ENCODE measurements at places on chromosomes 5 and 9. TPM values are rescaled to one million over a fixed set of nuclear protein-coding genes. Genes with fewer than 3 reads are reported as not detected.
A peak's percentile ranks its signal among the peaks of the same experiment; 100 is the strongest.

Gene FCN2
- not detected for total RNA-seq

Gene PCDHB12
- total RNA-seq: 14.4 TPM

GRCh38 chr9:2628919-2629318 is 7.3 kb downstream of the VLDLR start:
- H3K4me3 ChIP-seq: no peak overlapping the region
- H3K36me3 ChIP-seq: peaks cover 3% of the 10 kb centered on the region
- peaks cover 3% of the 10 kb centered on the region for H3K27me3 ChIP-seq

Gene OBP2B
- total RNA-seq: not detected

Gene ANKRD31
- 0.42 TPM for total RNA-seq

- H3K27ac ChIP-seq: no peak overlapping the region
- peaks cover 5% of the 10 kb centered on the region for H3K36me3 ChIP-seq
- DNase-seq: no peak
These were observed 9.2 kb downstream of the TAF11L12 start for GRCh38 chr5:17619354-17619753.

GRCh38 chr5:133861161-133861737 is 107.2 kb downstream of the C5orf15 start:
- peaks cover 16% of the 10 kb centered on the region for H3K36me3 ChIP-seq
- H3K4me3 ChIP-seq: no peak overlapping the region
- no peak overlapping the region for H3K27ac ChIP-seq
- peaks cover 18% of the 10 kb centered on the region for H3K4me1 ChIP-seq
- H3K27me3 ChIP-seq: peaks cover 4% of the 10 kb centered on the region

- DNase-seq: no peak
- no peak overlapping the region for H3K4me3 ChIP-seq
- no peaks in the 10 kb centered on the region for H3K4me1 ChIP-seq
These were observed 98.5 kb downstream of the NR3C1 start for GRCh38 chr5:143304836-143305475.

DNA sequence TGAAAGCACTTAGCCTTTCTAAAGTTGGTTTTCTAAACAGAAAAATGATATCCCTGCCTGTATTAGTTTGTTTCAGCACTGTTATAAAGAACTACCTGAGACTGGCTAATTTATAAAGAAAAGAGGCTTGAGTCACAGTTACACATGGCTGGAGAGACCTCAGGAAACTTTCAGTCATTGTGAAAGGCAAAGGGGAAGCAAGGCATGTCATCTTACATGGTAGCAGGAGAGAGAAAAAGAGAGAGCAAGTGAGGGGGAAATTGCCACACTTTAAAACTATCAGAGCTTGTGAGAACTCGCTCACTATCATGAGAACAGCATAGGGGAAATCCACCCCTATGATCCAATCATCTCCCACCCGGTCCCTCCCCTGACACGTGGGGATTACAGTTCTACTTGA is 64.9 kb downstream of the FAM170A start:
- H3K4me1 ChIP-seq: no peaks in the 10 kb centered on the region
- H3K4me3 ChIP-seq: no peak overlapping the region
- no peak for DNase-seq
- H3K36me3 ChIP-seq: peaks cover 4% of the 10 kb centered on the region
- no peak overlapping the region for H3K27ac ChIP-seq

- DNase-seq: no peak
- H3K4me3 ChIP-seq: no peak overlapping the region
- peaks cover 7% of the 10 kb centered on the region for H3K36me3 ChIP-seq
- no peak overlapping the region for H3K27ac ChIP-seq
These were observed 81.4 kb upstream of the COL5A1 start for GRCh38 chr9:134560206-134560605.

DNA sequence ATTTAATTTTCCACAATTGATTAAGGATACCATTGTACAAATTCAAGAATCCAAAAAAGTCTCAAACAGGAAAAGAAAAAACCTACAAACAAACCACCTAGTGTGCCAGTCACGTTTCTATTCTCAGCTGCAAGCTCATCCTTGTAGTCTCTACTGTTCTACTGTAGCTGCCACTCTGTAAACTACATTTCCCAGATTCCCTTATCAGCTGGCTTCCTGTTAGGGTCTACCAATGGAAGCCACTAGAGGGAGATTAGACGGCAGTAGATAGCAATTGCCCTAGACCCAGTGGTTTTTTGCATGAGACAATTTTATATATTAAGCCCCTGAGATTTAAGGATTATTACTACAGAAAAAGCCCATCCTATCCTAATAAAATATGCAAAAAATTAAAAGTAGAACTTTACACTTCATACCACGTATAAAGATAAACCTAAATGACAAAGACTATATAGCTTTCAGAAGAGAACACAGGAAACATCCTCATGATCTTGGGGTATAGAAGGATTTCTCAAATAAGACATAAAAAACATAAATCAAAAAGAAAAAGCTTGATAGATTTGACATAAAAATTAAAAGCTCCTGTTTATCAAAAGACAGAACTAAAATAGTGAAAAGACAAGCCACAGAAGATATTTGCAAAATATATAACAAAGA is 37.4 kb downstream of the P4HA2 start:
- no peaks in the 10 kb centered on the region for H3K4me1 ChIP-seq
- no peak overlapping the region for H3K4me3 ChIP-seq
- H3K36me3 ChIP-seq: no peaks in the 10 kb centered on the region
- no peak overlapping the region for H3K27ac ChIP-seq

GRCh38 chr9:121301881-121302286 is 33.9 kb downstream of the GSN start:
- H3K4me1 ChIP-seq: peaks cover 4% of the 10 kb centered on the region
- DNase-seq: no peak
- H3K4me3 ChIP-seq: no peak overlapping the region
- H3K36me3 ChIP-seq: no peaks in the 10 kb centered on the region

DNA sequence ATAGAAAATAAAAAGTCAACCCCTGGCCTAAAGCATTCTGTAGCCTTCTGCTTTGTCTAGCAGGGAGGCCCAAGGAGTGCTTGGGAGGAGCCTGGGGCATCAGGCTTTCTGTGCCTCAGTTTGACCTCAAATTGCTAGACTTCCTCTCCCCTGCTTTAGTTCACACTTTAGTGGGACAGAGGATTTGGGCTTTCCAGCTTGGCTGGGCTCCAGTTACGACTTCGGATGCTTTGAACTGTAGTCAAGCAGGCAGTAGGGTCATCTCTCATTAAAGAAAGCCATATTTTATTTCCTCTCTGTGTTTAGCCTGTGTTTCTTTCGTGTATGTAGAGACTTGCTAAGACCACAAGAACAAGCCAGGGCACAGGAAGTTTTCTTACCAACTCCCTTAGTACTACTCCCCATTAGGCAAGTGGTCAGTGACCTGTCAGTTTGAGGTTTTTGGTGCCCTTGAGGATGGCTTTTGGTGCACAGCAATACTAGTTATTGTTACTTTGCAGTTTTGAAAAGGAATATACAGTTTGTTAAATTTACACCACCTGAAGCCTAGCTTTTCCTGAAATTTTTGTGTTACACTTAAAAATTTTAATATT is 334.7 kb downstream of the NDUFS4 start:
- peaks cover 9% of the 10 kb centered on the region for H3K4me1 ChIP-seq
- H3K27me3 ChIP-seq: peaks cover 2% of the 10 kb centered on the region
- H3K4me3 ChIP-seq: no peak overlapping the region
- H3K27ac ChIP-seq: no peak overlapping the region
- no peak for DNase-seq

Gene GEMIN5
- 13.9 TPM for total RNA-seq

Gene LRRC19
- total RNA-seq: not detected

Gene CCDC171
- total RNA-seq: 3.2 TPM

- no peak overlapping the region for H3K4me3 ChIP-seq
- no peaks in the 10 kb centered on the region for H3K36me3 ChIP-seq
- H3K27ac ChIP-seq: no peak overlapping the region
- no peaks in the 10 kb centered on the region for H3K4me1 ChIP-seq
- no peak for DNase-seq
These were observed 109.8 kb upstream of the ZNF462 start for GRCh38 chr9:106753155-106753671.

DNA sequence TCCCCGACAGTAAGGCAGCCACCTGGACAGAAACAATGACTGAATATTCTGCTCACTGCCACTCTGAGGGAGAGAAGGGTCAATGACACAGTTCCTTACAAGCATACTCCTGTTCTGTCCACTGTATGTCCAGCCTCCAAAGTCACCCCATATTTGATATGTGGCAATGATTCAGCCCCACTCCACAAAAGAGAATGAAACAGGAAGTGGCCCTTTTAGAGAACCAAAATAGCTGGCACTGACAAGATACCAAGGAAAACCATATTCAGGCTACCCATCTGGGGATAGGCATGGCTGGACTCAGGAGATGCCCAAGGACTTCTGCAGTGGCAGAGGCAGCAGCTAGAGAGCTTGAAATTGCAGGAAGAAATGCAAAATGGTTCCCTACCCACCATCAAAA is 12.8 kb upstream of the GFRA3 start:
- H3K4me3 ChIP-seq: no peak overlapping the region
- no peaks in the 10 kb centered on the region for H3K36me3 ChIP-seq
- DNase-seq: no peak
- no peaks in the 10 kb centered on the region for H3K4me1 ChIP-seq

Gene CARD9
- total RNA-seq: 4.1 TPM

Gene SAXO1
- total RNA-seq: 0.37 TPM

GRCh38 chr5:5486122-5486521 is 63.6 kb downstream of the ICE1 start:
- H3K4me1 ChIP-seq: peaks cover 9% of the 10 kb centered on the region
- H3K27me3 ChIP-seq: no peaks in the 10 kb centered on the region
- no peak overlapping the region for H3K4me3 ChIP-seq
- H3K36me3 ChIP-seq: no peaks in the 10 kb centered on the region

DNA sequence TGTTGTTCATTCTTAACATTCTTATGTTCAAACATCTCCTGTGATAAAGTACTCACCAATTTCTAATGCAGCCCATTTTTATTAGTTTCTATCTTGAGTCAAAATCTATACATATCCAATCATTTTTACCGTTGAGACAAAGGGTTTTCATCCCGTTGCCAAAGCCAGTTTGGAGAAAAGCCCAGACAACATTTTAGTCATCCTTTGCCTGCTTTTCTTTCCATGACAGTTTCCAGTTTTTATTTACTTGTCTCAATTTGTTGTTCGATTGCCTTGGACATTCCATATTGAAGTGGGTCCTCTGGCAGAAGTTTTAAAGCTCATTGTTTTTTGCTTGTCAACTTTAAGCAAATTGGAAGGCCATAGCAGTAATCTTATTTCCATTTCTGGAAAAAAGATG is 123.9 kb downstream of the RAB3C start:
- peaks cover 1% of the 10 kb centered on the region for H3K36me3 ChIP-seq
- H3K4me1 ChIP-seq: no peaks in the 10 kb centered on the region
- no peak for DNase-seq
- H3K27me3 ChIP-seq: no peaks in the 10 kb centered on the region
- H3K27ac ChIP-seq: no peak overlapping the region

DNA sequence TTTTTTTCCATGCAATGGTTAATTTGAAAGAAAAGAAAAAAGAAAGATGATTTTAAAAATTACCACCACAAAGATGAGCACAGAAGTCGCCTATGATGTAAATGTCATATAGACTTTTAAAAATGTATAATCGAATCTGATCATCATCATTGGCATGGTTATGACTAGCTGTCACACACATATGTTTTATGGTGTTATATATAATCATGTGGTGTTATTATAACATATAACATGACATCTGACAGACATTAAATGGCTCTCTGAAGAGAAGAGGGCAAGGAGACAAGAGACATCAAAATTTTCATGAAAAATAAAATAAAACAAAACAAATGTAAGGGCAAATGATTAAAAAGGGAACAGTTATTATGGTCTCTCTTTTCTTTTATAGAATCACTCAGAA is 217.5 kb downstream of the TMEM161B start:
- peak overlapping the region; percentile 46 for H3K4me3 ChIP-seq
- DNase-seq: no peak

DNA sequence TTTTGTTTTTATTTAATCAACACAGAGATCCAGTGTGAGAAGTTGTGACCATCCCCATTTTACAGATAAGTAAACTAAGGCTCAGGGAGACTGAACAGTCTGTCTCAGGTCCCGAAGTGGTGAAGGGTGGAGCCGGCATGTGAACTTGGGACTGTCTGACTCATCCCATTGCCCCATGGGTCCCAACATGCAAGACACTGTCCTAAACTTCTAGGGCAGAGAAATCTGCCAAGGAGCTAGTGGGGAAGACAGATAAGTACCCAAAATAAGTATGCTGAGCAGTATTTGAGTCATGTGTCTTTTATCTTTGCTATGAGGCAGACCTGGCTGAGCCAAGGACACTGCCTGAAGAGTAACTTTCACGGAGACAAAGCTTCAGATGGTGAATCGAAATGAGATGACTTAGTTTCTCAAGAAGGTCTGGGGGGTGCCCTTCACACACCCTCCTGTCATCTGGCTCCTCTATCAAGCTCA is 64.3 kb upstream of the SLC25A51 start:
- no peaks in the 10 kb centered on the region for H3K36me3 ChIP-seq
- H3K27ac ChIP-seq: no peak overlapping the region
- H3K4me3 ChIP-seq: no peak overlapping the region
- peaks cover 7% of the 10 kb centered on the region for H3K4me1 ChIP-seq

GRCh38 chr9:108534741-108535140 is 321.0 kb downstream of the ACTL7B start:
- no peak overlapping the region for H3K27ac ChIP-seq
- H3K4me1 ChIP-seq: no peaks in the 10 kb centered on the region
- no peaks in the 10 kb centered on the region for H3K36me3 ChIP-seq
- no peak for DNase-seq

Gene FAM169A
- total RNA-seq: 9.5 TPM

Gene CTNND2
- 134 TPM for total RNA-seq

- peaks cover 5% of the 10 kb centered on the region for H3K27me3 ChIP-seq
- H3K36me3 ChIP-seq: no peaks in the 10 kb centered on the region
- DNase-seq: no peak
- H3K27ac ChIP-seq: peak overlapping the region; percentile 49
- H3K4me3 ChIP-seq: peak overlapping the region; percentile 12
These were observed 46.2 kb upstream of the FSD1L start for GRCh38 chr9:105401651-105402050.

GRCh38 chr5:39119404-39120051 is 45.3 kb upstream of the RICTOR start:
- no peak overlapping the region for H3K27ac ChIP-seq
- H3K4me3 ChIP-seq: no peak overlapping the region
- no peaks in the 10 kb centered on the region for H3K36me3 ChIP-seq
- no peak for DNase-seq
- H3K4me1 ChIP-seq: peaks cover 2% of the 10 kb centered on the region
- no peaks in the 10 kb centered on the region for H3K27me3 ChIP-seq

Gene PDLIM4
- 81.6 TPM for total RNA-seq

Gene HAVCR1
- not detected for total RNA-seq

Gene NR4A3
- total RNA-seq: 4.1 TPM

Gene CKMT2
- total RNA-seq: 0.81 TPM

Gene C5orf52
- not detected for total RNA-seq

DNA sequence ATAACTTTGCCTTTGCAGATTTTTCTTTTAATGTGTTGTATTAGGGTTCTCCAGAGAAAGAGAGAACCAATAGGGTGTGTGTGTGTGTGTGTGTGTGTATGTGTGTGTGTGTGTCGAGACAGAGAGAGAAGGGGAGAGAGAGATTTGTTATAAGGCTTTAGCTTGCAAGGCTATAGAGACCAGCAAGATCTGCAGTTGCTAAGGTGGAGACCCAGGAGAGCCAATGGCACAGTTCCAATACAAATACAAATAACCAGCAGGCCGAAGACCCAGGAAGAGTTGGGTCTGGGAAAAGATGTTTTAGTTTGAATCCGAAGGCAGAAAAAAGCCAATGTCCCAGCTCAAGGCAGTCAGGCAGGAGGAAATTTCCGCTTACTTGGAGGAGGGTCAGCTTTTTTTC is 23.0 kb downstream of the TMOD1 start:
- H3K27me3 ChIP-seq: peaks cover 3% of the 10 kb centered on the region
- H3K4me3 ChIP-seq: no peak overlapping the region
- H3K27ac ChIP-seq: no peak overlapping the region
- no peaks in the 10 kb centered on the region for H3K4me1 ChIP-seq
- DNase-seq: no peak
